ENCODE measurements at places on chromosomes 13 and 19. TPM values are rescaled to one million over a fixed set of nuclear protein-coding genes. Genes with fewer than 3 reads are reported as not detected.

- no peaks in the 10 kb centered on the region for H3K36me3 ChIP-seq
- DNase-seq, result no peak
- no peak overlapping the region for H3K27ac ChIP-seq
- no peaks in the 10 kb centered on the region for H3K4me1 ChIP-seq
- H3K4me3 ChIP-seq, result no peak overlapping the region
- H3K27me3 ChIP-seq, result no peaks in the 10 kb centered on the region
These were observed 2.0 kb upstream of the GRK1 start for GRCh38 chr13:113664751-113665596.

- H3K4me3 ChIP-seq, result no peak within 1 kb of the TSS
- no peaks in the 10 kb centered on the region for H3K27me3 ChIP-seq
- no peak for DNase-seq
- no peaks in the 10 kb centered on the region for H3K4me1 ChIP-seq
These were observed at the start of gene ADGRE1 for GRCh38 chr19:6887316-6887715. Gene ADGRE1 (plus strand): TSS chr19:6887579. CDS start chr19:6887609, 30 bp downstream.

- no peak for DNase-seq
- H3K4me1 ChIP-seq, result peaks cover 54% of the 10 kb centered on the region
- peak overlapping the region; percentile 14 for H3K27ac ChIP-seq
- H3K4me3 ChIP-seq, result no peak overlapping the region
These were observed 5.9 kb downstream of the LSM14A start for GRCh38 chr19:34178274-34178610.

The REXO1 gene
- 50.6 TPM for total RNA-seq

The ZNF583 gene
- total RNA-seq, result 4.5 TPM

- no peak overlapping the region for H3K4me3 ChIP-seq
- peak; percentile 59 for DNase-seq
- no peaks in the 10 kb centered on the region for H3K4me1 ChIP-seq
- H3K36me3 ChIP-seq, result no peaks in the 10 kb centered on the region
- H3K27ac ChIP-seq, result no peak overlapping the region
These were observed 15.8 kb upstream of the CLDN10 start for GRCh38 chr13:95536632-95537241.

DNA sequence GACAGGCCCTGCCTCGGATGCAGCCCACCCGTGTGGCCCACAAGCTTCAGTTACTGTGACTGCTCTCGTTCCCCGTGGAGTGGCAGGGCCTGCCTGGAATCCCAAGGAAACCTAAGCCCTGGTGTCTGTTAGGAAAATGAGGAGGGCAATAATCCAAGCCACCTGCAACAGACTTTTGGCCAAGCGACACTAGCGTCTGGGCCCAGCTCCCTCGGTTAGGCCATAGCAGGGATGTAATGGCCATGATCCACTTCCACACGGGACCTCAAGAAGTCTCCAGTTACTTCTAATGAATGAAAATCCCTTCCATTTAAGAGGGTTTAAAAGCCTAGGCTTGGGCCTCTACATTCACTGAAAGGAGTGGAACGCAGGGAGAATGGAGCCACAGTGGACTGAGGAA, 8.9 kb downstream of the ZC3H4 start:
- H3K27me3 ChIP-seq, result no peaks in the 10 kb centered on the region
- peaks cover 23% of the 10 kb centered on the region for H3K4me1 ChIP-seq
- H3K4me3 ChIP-seq, result no peak overlapping the region
- DNase-seq, result no peak
- H3K27ac ChIP-seq, result no peak overlapping the region

The WIZ gene
- total RNA-seq, result 73.7 TPM

DNA sequence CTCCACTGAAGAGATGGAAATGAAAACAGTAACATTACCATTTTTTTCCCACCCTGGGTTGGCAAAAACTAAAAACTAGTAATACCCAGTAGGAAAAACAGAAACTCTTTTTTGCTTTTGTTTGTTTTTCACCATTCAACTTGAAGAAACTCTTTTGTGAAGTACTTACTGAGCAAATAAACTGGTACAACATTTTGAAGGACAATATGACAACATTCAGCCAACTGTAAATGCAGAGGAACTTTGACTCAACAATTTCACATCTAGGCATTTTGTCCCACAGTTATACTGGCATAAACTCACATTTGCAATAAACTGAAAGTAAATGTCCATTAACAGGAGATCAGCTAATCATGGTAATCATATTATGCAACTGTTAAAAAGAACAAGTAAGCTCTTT, 152.5 kb downstream of the RNF17 start:
- no peaks in the 10 kb centered on the region for H3K27me3 ChIP-seq
- no peaks in the 10 kb centered on the region for H3K4me1 ChIP-seq
- DNase-seq, result no peak
- peaks cover 2% of the 10 kb centered on the region for H3K36me3 ChIP-seq

The MEDAG gene
- total RNA-seq, result not detected

The IL17D gene
- 2.7 TPM for total RNA-seq

The SPRY2 gene
- total RNA-seq, result 9.2 TPM

GRCh38 chr13:51331354-51331861, 8.1 kb upstream of the SERPINE3 start:
- H3K4me1 ChIP-seq, result no peaks in the 10 kb centered on the region
- no peak for DNase-seq
- no peak overlapping the region for H3K4me3 ChIP-seq
- H3K27me3 ChIP-seq, result no peaks in the 10 kb centered on the region

GRCh38 chr19:41430922-41431321, 3.7 kb upstream of the B3GNT8 start:
- H3K4me3 ChIP-seq, result no peak overlapping the region
- peak overlapping the region; percentile 26 for H3K27ac ChIP-seq
- H3K36me3 ChIP-seq, result peaks cover 16% of the 10 kb centered on the region

The CLEC17A gene
- not detected for total RNA-seq

Data from A673 (cell line).